ENCODE measurements at places on chromosomes 16 and 17.

DNA sequence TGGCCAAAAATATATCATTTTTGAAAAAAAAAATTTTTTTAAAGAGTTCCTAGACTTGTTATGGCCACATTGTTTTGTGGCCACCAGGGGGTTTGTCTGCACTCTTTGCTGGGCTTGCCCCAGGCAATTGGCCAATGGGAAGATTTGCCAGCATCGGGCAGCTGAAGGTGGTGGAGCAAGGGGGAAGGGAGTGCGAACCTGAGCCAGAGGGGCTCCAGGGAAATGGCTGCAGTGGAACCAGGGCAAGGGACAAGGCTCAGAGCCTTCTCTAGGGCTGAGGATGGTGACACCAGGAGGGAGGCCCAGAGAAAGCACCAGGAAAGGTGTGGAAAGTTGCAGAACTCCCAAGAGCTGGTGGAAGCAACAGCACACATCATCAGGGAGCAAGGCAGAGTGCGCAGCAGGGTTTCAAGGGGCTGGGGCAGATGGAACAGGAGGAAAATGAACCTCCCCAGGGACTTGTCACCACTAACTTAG is 15.5 kb upstream of the CMIP start:
- no peaks in the 10 kb centered on the region for H3K27me3 ChIP-seq
- no peaks in the 10 kb centered on the region for H3K36me3 ChIP-seq
- no peak overlapping the region for H3K27ac ChIP-seq
- H3K4me3 ChIP-seq = no peak overlapping the region
- DNase-seq = no peak

GRCh38 chr16:75088216-75088615 is 28.4 kb downstream of the LDHD start:
- no peak overlapping the region for H3K27ac ChIP-seq
- H3K36me3 ChIP-seq = no peaks in the 10 kb centered on the region
- no peaks in the 10 kb centered on the region for H3K27me3 ChIP-seq
- no peak overlapping the region for H3K4me3 ChIP-seq

DNA sequence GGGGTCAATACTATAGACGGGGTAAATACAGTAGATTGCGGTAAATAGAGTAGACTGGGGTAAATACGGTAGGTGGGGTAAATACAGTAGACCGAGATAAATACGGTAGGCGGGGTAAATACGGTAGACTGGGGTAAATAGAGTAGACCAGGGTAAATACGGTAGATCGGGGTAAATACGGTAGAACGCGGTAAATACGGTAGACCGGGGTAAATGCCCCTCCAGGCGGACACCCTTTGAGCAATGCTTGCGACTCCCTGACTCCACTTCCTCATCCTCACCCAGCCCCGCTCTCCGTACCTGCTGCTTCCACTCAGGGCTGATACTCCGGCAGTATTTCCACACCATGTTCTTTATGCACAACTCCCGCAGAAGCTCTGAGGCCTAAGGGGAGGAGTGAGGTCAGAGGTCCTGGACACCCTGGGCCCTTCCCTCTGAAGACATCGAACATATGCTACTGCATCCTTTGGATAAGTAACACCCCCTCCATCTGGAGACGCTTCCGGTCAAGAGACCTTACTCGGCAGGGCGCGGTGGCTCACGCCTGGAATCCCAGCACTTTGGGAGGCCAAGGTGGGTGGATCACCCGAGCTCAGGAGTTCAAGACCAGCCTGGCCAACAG is 13.3 kb upstream of the CRK start:
- no peak for DNase-seq
- peaks cover 15% of the 10 kb centered on the region for H3K4me1 ChIP-seq
- H3K4me3 ChIP-seq = no peak overlapping the region
- peaks cover 38% of the 10 kb centered on the region for H3K36me3 ChIP-seq
- H3K27me3 ChIP-seq = peaks cover 6% of the 10 kb centered on the region

GRCh38 chr16:10862438-10862837 is 14.6 kb upstream of the CIITA start:
- no peaks in the 10 kb centered on the region for H3K36me3 ChIP-seq
- no peak overlapping the region for H3K4me3 ChIP-seq
- H3K4me1 ChIP-seq = peaks cover 4% of the 10 kb centered on the region
- H3K27ac ChIP-seq = no peak overlapping the region
- DNase-seq = no peak

DNA sequence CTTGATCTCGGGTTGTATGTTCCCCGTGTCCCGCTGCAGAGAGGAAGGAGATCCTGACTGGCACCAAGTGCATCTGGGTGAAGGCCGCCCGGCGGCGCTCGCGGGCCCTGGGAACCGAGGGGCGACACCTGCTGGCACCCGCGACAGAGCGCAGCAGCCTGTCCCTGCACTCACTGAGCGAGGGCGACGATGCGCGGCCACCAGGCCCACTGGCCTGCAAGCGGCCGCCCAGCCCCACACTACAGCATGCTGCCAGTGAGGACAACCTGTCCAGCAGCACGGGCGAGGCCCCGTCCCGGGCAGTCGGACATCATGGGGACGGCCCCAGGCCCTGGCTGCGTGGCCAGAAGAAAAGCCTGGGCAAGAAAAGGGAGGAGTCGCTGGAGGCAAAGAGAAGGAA is 7.5 kb downstream of the BTBD17 start:
- no peak overlapping the region for H3K27ac ChIP-seq
- H3K36me3 ChIP-seq = no peaks in the 10 kb centered on the region
- H3K4me3 ChIP-seq = no peak overlapping the region
- DNase-seq = peak; percentile 64
- peaks cover 8% of the 10 kb centered on the region for H3K4me1 ChIP-seq

DNA sequence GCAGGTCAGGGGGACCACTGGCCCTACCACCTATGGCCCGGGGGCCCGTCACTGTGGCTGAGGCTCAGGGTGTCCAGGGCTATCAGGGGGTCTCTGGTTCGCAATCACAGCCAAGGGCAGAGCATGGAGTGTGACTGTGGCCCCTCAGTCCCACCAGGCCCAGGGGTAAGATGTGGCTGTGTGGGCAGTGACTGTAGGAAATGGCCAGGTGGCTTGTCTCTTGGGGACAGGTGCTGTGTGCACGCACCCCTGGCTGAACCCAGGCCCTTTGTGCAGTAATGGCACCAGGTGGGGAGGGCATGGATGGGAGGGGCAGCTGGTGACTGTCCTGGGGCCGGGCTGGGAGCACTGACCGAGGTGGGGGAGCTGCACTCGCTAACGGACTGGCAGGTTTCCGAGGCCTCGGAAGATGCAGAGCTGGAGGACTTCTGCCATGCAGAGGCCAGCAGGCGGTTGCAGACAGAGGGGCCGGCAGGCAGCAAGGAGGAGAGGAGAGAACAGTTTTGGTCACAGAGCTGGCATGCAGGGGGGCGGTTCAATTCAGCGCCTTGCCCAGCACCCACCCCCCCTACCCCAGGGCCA is 18.8 kb downstream of the IL34 start:
- H3K4me3 ChIP-seq = no peak overlapping the region
- no peak for DNase-seq
- no peak overlapping the region for H3K27ac ChIP-seq
- no peaks in the 10 kb centered on the region for H3K27me3 ChIP-seq

DNA sequence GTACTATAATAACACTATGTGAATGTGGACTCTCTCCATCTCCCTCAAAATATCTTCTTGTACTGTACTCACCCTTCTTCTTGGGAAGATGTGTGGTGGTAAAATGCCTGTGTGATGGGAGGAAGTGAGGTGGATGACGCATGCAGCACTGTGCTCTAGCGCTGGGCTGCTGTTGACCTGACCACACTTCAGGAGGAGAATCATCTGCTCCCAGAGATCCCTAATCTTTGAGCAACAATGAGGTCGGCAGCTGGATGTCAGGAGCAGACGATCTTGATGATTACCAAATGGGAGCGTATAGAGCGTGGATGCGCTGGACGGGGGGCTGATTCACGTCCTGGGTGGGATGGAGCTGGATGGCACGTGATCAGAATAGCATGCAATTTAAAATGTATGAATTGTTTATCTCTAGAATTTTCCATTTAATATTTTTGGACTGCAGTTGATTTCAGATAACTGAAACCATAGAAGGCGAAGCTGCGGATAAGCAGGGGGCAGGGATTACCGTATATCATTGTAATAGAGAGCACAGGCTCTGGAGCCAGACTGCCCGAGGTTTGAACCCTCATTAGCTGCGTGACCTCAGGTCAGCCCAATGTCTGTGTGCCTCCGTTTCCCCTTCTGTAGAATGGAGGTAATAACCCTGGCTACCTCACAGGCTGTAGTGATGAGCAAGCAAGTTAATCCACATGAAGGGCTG is 23.7 kb upstream of the CYLD start:
- H3K27ac ChIP-seq = no peak overlapping the region
- DNase-seq = no peak
- no peak overlapping the region for H3K4me3 ChIP-seq
- peaks cover 37% of the 10 kb centered on the region for H3K4me1 ChIP-seq
- H3K36me3 ChIP-seq = peaks cover 6% of the 10 kb centered on the region

DNA sequence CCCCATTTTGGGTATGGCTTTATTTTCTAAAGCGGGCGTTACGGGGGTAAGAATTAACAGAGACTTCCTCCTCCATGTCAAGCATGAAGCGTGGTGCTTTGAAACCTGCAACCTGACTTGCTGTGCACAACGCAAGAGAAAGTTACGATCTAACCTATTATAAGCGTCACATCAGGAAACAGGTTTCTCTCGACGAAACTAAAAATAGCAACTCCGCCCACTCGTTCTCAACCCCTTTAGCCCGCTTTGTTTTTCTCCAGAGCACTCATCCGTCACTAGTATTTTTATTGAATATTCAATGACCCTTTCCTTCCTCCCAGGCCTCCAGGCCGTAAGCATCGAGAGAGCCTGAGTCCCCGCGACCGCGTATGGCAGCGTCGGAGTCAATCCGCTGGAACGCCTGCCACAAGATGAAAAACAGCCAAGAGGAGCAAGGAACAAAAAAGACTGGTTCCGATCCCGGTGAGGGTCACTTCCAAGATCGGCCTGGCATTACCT is 555 bp downstream of the NUP88 start:
- H3K27ac ChIP-seq = peak overlapping the region; percentile 100
- peaks cover 94% of the 10 kb centered on the region for H3K36me3 ChIP-seq
- no peak for DNase-seq
- no peaks in the 10 kb centered on the region for H3K27me3 ChIP-seq

GRCh38 chr16:68361485-68361884 is 50.7 kb downstream of the PRMT7 start:
- H3K4me1 ChIP-seq = peaks cover 15% of the 10 kb centered on the region
- H3K27ac ChIP-seq = no peak overlapping the region
- no peak overlapping the region for H3K4me3 ChIP-seq
- DNase-seq = no peak
- peaks cover 32% of the 10 kb centered on the region for H3K36me3 ChIP-seq

GRCh38 chr17:12768255-12768654 is 21.0 kb upstream of the ARHGAP44 start:
- no peaks in the 10 kb centered on the region for H3K36me3 ChIP-seq
- H3K27ac ChIP-seq = no peak overlapping the region
- H3K4me3 ChIP-seq = no peak overlapping the region

- H3K27me3 ChIP-seq = no peaks in the 10 kb centered on the region
- DNase-seq = peak; percentile 76
- peak within 1 kb of the TSS; percentile 97 for H3K27ac ChIP-seq
- peak within 1 kb of the TSS; percentile 93 for H3K4me3 ChIP-seq
- H3K4me1 ChIP-seq = peaks cover 70% of the 10 kb centered on the region
Measured at GRCh38 chr17:78130437-78131101, at the start of gene TMC8. TSS of gene TMC8 (plus strand) at chr17:78130771. CDS start at chr17:78131589, 818 bp downstream.

DNA sequence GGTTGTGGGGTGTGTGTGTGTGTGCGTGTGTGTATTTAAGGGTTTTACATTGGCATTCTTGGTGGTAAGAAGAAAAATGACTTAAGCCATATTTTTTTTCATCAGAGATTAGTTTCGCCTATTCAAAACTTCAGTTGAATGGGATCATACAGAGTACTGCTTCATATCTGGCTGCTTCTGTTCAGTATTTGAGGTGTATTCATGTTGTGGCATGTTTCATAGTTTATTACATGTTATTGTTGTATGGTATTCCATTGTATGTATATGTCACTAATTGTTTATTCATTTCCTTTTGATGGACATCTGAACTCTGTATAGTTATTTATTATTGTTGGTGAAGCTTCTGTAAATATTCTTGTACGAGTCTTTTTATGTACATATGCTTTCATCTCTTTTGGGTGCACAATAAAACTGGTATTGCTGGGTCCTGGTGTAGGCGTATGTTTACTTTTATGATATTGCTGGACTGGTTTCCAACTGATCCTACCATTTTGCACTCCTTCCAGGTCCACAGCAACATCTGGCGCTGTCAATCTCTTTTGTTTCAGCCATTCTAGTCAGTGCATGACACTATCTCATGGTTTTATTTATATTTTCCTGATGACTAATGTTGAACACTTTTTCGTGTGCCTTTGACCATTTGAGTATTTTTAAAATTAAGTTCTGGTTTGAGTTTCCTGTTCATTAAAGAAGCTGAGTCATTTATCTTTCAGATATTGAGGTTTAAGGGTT is 77.4 kb upstream of the MAF start:
- H3K4me1 ChIP-seq = no peaks in the 10 kb centered on the region
- H3K4me3 ChIP-seq = no peak overlapping the region
- no peaks in the 10 kb centered on the region for H3K36me3 ChIP-seq
- no peak for DNase-seq
- no peaks in the 10 kb centered on the region for H3K27me3 ChIP-seq

GRCh38 chr17:61904094-61904710 is 23.6 kb downstream of the INTS2 start:
- no peak for DNase-seq
- H3K27me3 ChIP-seq = no peaks in the 10 kb centered on the region
- peaks cover 83% of the 10 kb centered on the region for H3K36me3 ChIP-seq
- peaks cover 5% of the 10 kb centered on the region for H3K4me1 ChIP-seq

- no peak for DNase-seq
- H3K27ac ChIP-seq = no peak overlapping the region
Measured at GRCh38 chr17:71933306-71933705, 187.5 kb upstream of the SOX9 start.

DNA sequence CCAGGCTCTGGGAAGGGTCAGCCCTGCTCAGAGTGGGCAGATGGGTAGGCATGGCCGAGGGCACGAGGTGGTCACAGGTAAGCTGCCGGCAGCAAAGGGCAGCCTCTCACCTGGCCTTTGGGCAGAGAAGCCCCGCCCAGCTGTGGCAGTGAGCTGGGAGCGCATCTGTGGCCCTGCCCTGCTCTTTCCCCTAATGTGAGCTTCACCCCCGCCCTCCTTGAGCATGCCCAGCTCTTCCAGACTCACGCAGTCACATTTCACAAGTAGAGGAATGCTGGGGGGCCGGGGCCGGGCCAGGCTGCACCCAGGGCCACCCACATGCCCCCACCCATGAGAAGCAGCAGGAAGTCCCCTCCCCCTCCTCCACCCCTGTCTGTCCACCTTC is 40.7 kb upstream of the SLC38A10 start:
- H3K4me3 ChIP-seq = no peak overlapping the region
- no peak for DNase-seq
- H3K36me3 ChIP-seq = no peaks in the 10 kb centered on the region
- H3K27me3 ChIP-seq = peaks cover 56% of the 10 kb centered on the region
- H3K4me1 ChIP-seq = no peaks in the 10 kb centered on the region
